Activated naive CD8-positive, alpha-beta T cell treated with anti-CD3 and anti-CD28 coated beads for 36 hours (primary cell): ENCODE measurements at places on chromosomes 3 and 15.

GRCh38 chr3:101722394-101723173, 1.8 kb upstream of the CEP97 start:
- no peak for DNase-seq

DNA sequence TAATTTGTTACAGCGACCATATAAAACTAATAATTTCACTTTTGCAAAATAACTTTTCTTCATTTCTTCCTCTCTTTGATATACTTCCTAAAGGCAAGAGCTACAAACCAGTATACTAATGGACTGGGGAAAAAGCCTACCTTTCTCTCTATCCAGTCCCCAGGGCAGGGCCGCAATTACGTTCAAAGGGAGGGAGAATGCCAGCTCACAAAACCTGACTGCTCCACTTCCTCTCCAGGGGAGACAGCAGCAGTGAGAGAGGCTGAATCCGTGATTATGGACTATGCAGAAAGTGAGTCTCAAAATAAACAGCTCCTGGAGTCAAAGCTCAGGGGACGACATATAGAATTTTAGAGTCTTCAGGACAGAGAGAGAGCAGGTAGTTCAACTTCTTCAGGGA, 126.9 kb upstream of the HES1 start:
- no peak for DNase-seq

GRCh38 chr3:185583925-185584324, 2.2 kb upstream of the SENP2 start:
- DNase-seq: no peak

GRCh38 chr3:53243165-53243564, 12.7 kb downstream of the TKT start:
- DNase-seq: no peak

- no peak for DNase-seq
Measured at GRCh38 chr3:151879679-151880415, 6.4 kb downstream of the SUCNR1 start.

DNA sequence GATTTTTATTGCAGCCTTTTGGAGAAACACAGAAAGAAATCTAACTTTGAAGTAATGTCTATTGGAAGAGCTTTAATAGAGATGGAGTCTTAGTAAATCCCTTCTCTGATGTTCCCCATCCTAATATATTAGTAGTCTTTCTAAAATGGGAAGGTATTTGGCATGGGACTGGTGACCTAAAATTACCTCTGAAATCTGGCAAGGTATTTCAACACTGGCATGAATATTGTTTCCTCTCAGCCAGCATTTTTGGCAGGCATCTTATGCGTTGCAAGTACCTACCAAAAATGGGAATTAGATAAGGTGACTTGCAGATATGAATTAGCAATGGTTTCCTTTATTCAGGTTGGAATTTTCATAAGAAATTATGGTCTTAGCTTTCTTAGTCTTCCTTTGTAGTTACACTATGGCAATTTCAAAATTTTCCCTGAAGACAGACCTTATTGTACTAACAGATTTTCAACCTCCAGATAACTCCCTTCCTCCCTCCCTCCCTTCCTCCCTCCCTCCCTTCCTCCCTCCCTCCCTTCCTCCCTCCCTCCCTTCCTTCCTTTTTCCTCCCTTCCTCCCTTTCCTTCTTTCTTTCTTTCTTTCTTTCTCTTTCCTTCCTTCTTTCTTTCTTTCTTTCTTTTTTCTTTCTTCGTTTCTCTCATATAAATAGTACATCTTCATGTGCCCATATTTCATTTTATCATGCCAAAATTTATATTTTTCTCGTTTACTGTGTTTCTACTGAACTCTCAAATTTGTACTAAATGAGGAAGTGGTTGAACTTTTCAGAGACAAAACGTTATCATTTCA, 168.2 kb upstream of the KCNMB2 start:
- no peak for DNase-seq
